HFFc6 (cell line): ENCODE measurements at places on chromosomes 5 and 9. TPM values are rescaled to one million over a fixed set of nuclear protein-coding genes. Genes with fewer than 3 reads are reported as not detected.

DNA sequence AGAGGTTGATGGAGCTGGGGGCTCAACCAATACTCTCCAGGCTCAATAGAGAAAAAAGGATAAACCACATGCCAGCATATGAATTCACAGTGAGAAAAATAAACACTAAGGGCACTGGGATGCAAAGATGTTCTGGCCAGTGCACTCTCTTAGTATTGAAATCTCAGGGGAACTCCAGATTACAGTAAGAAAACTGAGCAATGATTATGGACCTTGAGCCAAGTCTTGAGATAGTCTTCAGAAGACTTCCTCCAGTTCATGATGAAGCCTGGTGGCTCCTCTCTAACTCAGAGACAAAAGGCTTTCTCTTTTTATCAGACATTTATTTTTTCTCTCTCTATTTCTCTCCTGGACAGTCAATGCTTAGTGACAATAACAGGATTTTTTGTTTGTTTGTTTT, 139.8 kb upstream of the SPEF2 start:
- DNase-seq, result no peak
- H3K36me3 ChIP-seq, result no peaks in the 10 kb centered on the region
- H3K4me1 ChIP-seq, result peaks cover 18% of the 10 kb centered on the region
- H3K27ac ChIP-seq, result no peak overlapping the region

- H3K27ac ChIP-seq, result peak overlapping the region; percentile 90
- peak overlapping the region; percentile 83 for H3K4me3 ChIP-seq
- H3K27me3 ChIP-seq, result no peaks in the 10 kb centered on the region; the same call in 1 of the 2 replicates
- peaks cover 67% of the 10 kb centered on the region for H3K4me1 ChIP-seq
These were observed 265.3 kb downstream of the MLLT3 start for GRCh38 chr9:20357037-20357432.

GRCh38 chr5:98318386-98318785, 455.1 kb upstream of the RGMB start:
- no peaks in the 10 kb centered on the region for H3K27me3 ChIP-seq
- peaks cover 51% of the 10 kb centered on the region for H3K4me1 ChIP-seq
- no peak for DNase-seq

- no peak overlapping the region for H3K27ac ChIP-seq
- peaks cover 3% of the 10 kb centered on the region for H3K27me3 ChIP-seq
- H3K4me3 ChIP-seq, result no peak overlapping the region
- H3K4me1 ChIP-seq, result peaks cover 6% of the 10 kb centered on the region
- peaks cover 37% of the 10 kb centered on the region for H3K36me3 ChIP-seq
These were observed 100.4 kb downstream of the ZNF354C start for GRCh38 chr5:179160584-179160983.

DNA sequence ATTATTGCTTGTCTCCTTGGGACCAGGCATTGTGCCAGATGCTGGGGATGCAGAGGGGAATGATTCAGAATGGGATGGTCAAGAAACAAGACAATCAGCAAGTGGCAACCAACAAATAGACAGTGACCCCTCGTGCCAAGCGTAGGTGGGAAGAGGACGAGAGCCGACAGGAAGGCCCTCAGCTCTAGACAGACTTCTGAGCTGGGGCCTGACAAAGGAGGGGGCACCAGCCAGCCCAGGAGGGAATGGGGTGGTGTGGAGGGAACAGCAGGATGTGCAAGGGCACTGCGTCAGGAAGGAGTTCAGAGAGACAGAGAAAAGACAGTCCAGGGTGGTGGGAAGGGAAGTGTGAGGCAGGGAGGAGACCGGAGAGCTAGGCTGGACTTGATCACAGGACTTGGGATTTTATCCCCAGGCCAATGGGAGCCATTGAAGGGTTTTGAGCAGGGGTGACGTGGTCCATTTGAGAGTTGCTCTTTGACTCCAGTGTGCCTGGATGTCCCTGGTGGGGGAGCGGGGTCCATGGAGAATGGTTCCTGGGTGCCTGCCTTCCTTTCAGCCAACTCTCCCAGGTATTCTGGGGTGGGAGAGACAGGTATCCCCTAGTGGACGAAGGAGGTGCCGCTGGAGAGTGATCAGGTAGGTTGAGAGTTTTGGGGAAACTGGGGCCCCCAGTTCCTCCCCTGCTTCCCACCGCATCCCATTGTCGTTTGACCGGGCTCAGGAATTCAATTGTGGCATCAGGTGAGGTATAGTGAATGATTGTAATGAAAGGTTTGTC, 79.3 kb upstream of the ZNF618 start:
- peaks cover 56% of the 10 kb centered on the region for H3K27me3 ChIP-seq
- no peak overlapping the region for H3K27ac ChIP-seq
- peaks cover 9% of the 10 kb centered on the region for H3K4me1 ChIP-seq
- H3K36me3 ChIP-seq, result no peaks in the 10 kb centered on the region
- H3K4me3 ChIP-seq, result no peak overlapping the region

DNA sequence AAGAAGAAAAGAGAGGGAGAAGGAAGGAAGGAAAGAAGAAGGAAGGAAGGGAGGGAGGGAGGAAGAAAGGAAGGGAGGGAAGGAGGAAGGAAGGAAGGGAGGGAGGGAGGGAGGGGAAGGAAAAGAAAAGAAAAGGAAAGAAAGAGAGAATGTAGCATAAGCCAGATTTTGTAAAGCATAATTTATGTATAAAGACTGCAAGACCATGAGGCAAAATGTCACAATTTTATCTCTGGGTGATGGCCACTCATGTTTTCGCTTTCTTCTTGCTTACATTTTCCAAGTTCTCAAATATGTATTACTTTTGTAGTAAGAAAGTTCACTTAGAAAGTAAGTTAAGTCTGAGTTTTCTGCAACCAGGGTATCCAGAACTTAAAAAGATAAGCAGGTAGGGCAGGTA, 3.4 kb upstream of the RNF183 start:
- H3K36me3 ChIP-seq, result no peaks in the 10 kb centered on the region
- no peak for DNase-seq
- H3K4me3 ChIP-seq, result no peak overlapping the region
- peaks cover 11% of the 10 kb centered on the region; the same call in 1 of the 2 replicates for H3K4me1 ChIP-seq
- no peak overlapping the region for H3K27ac ChIP-seq
- peaks cover 22% of the 10 kb centered on the region for H3K27me3 ChIP-seq

- peaks cover 12% of the 10 kb centered on the region for H3K27me3 ChIP-seq
- H3K4me1 ChIP-seq, result no peaks in the 10 kb centered on the region
- H3K4me3 ChIP-seq, result no peak overlapping the region
- no peak overlapping the region for H3K27ac ChIP-seq
- no peak for DNase-seq
These were observed 635.7 kb downstream of the RAB3C start for GRCh38 chr5:59218424-59219045.

DNA sequence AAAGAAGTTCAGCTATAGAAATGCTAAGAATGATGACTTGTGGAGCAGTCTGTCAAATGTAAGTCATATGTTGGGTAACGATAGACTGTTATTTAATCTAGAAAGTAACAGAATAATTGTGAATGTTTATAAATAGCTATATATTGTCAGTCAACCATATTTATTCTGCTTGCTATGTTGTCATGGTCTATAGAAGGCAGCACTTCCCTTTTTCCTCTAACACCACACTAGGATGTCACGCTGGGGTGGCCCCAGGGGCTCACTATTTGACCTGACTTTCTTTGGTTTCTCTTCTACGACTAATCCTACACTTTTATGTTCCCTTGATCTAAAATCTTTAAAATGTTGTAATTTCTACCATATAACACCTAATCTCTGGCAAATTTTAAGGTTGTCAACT, 20.5 kb downstream of the ERAP2 start:
- DNase-seq, result no peak
- H3K27me3 ChIP-seq, result no peaks in the 10 kb centered on the region
- H3K27ac ChIP-seq, result no peak overlapping the region
- H3K4me3 ChIP-seq, result no peak overlapping the region
- no peaks in the 10 kb centered on the region; the same call in 1 of the 2 replicates for H3K36me3 ChIP-seq

- H3K27ac ChIP-seq, result peak overlapping the region; percentile 96
- peak; percentile 99 for DNase-seq
These were observed 91.5 kb upstream of the DNAH5 start for GRCh38 chr5:14035859-14036503.

OLFM1 gene
- total RNA-seq, result 0.15 TPM in 1 of 3 replicates, not detected in the others

CTXN3 gene
- total RNA-seq, result not detected in 3 replicates

SPATA31C2 gene
- not detected in 3 replicates for total RNA-seq

ROR2 gene
- total RNA-seq, result 0.09 to 0.11 TPM in 2 of 3 replicates, not detected in the other

CKMT2 gene
- total RNA-seq, result not detected in 3 replicates

TMEM215 gene
- total RNA-seq, result not detected in 3 replicates

GFI1B gene
- not detected in 3 replicates for total RNA-seq

TLX3 gene
- total RNA-seq, result not detected in 3 replicates

IFNA2 gene
- total RNA-seq, result not detected in 3 replicates

SPATA31C1 gene
- not detected in 3 replicates for total RNA-seq
